PC-9 (cell line): ENCODE measurements at places on chromosomes 2 and 18.
A peak's percentile ranks its signal among the peaks of the same experiment; 100 is the strongest.

GRCh38 chr2:157194844-157195243, 62.7 kb upstream of the GALNT5 start:
- no peak for DNase-seq

DNA sequence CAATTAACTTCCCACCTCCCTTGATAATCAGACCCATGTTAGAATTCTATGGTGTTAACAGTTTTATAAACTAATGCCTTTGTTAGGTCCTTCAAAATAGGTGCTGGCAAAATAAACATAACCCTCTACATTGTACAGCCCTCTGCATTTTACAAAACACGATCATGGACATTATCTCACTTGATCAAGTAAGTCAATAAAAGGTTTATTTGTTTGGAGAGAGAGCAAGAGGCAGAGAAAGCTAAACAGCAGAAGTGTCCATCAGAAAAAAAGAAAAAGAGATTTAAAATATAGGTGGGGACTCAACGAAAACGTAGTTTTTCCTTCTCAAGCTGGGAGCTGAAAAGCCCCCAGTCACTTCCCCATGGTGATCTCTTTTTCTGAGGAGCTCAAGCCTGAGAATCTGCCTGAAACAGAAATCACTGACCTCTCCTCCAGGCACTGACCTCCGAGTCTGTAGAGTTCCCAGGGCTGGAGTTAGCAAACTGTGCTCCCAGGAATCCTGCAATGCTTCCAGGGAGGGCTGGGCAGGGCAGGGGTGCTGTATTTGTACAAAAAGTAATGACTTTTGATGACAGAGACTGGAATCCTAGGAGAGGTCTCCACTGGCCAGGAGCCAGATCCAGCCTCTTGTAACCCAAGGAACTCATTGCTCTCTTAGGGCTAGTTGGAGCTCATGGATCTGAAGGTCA, 137.8 kb upstream of the KLHL29 start:
- no peak for DNase-seq

DNA sequence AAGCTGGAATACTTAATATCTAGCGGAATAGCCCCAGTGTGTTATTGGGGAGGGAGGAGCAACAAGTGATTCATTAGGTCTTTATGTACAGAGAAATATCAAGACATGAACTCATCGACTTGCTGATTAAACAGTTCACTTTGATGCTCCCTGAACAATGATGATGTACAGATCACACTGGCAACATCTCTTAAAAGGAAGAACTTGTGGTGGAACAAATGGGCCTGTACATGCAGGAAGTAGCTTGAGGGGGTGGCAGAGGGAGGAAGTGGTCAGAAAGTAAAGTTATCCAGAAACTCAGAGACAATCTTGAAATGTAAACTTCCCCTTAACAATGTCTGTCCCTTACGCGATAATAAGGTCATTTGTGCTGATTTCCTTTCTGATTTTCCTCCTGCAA, 90.5 kb downstream of the NXPH2 start:
- no peak for DNase-seq

DNA sequence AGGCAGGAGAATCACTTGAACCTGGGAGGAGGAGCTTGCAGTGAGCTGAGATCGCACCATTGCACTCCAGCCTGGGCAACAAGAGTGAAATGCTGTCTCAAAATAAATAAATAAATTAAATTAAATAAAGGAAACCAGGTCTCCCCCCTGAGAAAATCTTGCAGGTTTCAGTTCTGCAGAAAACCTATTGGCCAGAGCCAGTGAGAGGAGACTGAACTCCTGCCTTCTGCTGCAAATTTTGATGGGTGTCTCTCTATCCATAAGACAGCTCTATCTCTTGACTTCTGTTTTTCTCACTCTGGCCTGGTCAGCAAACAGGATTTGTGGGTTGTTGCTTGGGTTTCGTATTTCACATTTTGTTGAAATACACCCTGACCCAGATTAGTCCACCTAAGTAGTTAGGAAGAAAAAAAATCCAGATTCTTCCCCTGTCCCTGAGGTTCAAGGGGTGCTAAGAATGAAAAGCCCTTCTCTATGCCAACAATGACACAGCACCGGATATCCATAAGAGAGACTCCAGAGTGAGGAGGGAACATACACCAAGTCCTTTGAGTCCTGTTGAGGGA, 86.7 kb upstream of the MAP4K4 start:
- no peak for DNase-seq

DNA sequence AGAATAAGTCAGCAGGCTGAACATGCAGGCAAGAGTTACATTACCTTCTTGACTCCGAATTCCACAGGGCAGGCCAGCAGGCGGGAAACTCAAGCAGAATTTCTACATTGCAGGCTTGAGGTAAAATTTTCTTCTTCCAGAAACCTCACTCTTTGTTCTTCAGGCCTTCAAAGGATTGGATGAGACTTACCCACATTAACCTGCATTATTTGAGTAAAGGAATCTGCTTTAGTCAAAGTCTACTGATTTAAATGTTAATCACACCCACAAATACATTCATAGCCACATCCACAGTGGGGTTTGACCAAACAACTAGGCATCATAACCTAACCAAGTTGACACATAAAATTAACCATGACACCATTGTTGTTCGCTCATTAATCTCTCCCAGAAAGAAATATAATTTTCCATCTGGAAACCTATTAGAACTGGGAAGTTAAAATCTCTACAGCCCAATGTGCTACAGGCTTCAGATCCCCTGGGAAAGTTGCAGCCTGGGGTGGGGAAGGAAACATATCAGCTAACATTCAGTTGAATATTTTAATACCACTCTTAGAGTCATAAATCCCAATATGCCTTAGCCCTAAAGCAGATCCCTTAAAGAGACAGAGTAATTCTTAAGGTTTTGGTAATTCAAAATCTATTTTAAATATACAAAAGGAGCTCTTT, 468.2 kb upstream of the TNP1 start:
- no peak for DNase-seq

DNA sequence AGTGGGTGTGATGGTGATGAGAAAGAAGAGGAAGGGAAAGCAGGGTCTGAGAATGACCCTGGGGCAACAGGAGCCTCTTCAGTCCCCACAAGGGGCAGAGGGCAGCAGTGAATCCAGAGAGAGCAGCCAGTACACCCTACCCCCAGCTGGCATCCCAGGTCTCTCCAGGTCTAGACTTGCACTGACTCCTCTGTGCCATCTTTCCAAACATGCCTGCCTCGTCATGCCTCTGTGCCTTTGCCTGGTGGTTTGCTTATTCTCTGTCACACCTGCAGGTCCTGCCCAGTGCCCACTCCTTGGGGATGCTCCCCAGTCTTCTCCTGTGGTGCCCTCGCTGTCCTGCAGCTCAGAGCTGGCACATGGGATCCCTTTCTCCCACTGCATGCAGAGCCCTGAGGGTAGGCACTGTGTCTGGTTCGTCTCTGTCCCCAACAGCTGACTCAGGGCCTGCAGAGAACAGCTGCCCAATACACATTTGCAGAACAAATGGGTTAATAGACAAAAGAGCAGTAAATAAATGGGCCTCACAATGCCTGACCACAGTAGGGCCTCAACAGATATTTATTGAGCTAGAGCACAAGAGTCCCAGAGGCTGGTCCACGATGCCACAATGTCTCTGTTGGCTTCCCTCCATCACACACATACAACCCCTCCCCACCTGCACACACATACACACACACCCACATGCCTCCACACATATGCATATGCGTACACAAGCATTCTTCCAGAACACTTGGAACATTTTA, 89.8 kb downstream of the HS1BP3 start:
- no peak for DNase-seq

DNA sequence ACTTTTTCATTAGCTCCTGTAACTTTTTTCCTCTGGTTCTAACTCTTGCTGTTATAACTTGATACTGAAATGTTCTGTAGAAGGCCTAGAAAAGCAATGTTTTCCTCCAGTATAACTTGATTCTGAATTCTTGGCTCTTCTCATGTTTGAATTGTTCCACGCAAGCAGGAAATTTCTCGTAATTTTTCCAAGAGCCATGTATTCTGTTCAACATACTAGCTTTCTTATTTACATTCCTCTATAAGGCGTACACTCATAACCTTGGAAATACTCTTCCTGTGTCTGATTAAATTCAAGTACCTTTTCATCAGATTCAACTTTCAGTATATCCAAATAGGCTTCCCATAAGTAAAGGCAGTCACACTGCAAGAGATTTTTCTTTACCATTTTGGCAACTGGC, 109.1 kb downstream of the SMAD2 start:
- no peak for DNase-seq

- DNase-seq: no peak
These were observed 180.9 kb downstream of the BCL2 start for GRCh38 chr18:63138436-63139340.

- DNase-seq: peak; percentile 48
These were observed 154.0 kb upstream of the MAP3K20 start for GRCh38 chr2:172921532-172922236.

- DNase-seq: no peak
These were observed 731.7 kb upstream of the REG3G start for GRCh38 chr2:78293768-78294167.
